Sigmoid colon (tissue), 7 donors: ENCODE measurements at places on chromosomes 5 and 9. TPM values are rescaled to one million over a fixed set of nuclear protein-coding genes. Genes with fewer than 3 reads are reported as not detected.
A peak's percentile ranks its signal among the peaks of the same experiment; 100 is the strongest.

DNA sequence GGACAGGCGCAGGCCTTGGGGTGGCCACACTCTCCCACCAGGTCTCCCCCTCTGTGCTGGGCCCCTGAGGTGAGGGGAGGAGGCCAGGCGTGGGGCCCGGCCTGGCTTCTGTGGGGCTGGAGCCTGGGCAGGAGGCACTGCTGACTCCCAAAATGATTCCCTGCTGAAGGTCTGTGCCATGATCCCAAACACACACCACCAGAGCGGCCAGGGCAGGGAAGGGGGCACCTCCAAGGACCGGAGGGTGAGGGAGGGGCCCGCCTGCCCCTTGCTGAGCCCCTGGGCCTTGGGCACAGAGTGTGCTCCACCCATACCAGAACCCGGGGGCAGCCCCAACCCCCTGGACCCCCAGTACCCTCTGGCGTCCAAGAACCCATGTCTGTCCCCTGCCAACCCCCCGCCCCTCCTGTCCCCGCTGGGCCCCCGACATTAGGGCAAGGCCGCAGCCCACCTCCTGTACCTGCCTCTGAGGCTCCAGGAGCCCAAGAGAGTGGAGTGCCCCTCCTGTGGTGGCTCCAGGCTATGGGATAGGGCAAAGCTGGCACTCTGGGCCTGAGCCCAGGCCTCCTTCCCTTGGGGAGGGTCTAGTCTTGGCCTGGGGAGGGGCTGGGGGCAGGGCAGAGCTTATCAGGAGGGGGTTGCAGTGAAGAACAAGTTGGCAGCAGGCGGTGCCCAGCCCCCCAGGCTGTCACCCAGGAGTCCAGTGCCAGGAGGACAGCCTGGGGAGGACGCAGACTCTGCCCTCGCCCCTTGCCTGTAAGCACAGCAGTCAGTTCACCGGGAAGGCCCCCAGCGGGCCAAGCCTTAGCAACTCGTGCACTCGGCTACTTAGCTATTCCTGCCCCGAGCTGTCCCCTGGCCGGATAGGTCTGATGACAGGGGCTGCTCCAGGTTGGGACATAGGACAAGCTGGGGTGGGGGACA lies 2.6 kb upstream of the EGFL7 start:
- DNase-seq, result no peak

GRCh38 chr5:149581192-149581861 lies at the start of gene ARHGEF37:
ARHGEF37 (plus strand) TSS chr5:149581498; CDS start chr5:149597770, 16,272 bp downstream.
- DNase-seq, result peak; percentile 96

- peak; percentile 36 for DNase-seq
These were observed 13.4 kb downstream of the FLT4 start for GRCh38 chr5:180636016-180636402.

DNA sequence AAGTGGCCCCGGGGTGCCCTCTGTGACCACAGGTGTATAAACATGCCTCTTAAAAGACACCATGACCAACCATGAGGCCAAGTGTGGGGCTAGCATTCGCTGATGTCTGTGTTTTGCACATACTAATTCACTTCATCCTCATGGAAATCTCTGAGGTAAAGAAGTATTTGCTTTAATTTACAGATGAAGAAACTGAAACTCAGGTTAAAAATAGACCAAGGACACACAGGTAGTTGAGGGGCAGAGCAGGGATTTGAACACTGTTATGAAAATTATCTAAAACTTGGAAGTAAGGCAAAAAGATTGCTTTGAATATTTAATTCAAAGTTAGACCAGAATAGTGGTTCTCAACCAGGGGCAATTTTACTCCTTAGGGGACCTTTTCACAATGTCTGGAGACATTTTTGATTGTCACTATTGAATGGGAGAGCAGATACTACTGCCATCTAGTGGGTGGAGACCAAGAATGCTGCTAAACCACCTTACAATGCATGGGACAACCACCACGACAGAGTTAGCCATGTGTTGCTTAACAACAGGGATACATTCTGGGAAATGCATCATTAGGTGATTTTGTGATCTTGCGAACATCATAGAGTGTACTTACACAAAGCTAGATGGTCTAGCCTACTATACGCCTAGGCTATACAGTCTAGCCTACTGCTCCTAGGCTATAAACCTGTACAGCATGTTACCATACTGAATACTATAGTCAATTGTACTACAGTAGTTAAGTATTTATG lies 8.0 kb upstream of the FXN start:
- DNase-seq, result no peak

DNA sequence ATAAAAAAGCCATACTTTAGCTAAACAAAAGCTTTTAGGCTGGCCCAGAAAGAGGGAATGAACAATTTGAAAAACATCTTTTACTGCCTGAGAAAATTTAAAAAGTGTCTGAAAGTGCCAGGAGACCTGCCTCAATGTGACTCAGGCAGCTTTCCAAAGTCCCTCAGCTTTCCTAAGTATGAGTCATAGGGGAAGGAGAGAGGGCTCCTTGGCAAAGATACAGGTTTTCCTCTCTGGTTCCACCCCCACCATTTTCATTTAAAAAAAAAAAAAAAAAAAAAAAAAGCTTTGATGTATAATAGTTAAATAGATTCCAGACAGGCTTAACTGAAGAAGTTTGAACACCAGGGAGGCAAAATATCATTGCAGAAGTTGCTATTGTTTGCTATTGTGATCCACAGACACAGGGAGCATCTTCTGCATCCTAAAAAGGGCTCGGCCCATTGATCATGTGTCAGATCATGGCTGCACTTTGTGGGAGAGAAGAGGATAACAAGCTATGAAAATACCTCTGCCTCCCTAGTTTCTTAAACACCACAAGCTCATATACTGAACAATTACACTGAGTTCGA lies 71.5 kb downstream of the MRPS27 start:
- DNase-seq, result peak; percentile 75

- DNase-seq, result no peak
These were observed 114.2 kb upstream of the SPIN1 start for GRCh38 chr9:88274078-88274477.

DNA sequence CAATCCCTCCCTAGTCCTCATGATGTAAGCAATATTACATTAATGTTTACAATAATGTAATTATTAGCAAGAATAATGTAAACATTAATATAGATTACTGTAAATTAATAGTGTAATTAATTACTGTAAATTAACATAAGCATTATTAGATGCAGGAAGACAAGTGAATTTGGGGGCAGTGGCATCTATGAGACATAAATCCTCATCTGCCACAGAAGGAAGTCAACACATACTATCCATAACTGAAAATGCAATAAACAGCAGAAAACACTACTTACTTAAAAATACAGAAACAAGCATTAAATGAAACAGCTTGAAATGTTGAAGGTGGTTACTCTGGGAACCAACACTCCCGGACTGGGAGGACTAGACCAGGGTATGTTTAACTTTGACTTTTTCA lies 685 bp upstream of the NIPSNAP3A start:
- no peak for DNase-seq

DNA sequence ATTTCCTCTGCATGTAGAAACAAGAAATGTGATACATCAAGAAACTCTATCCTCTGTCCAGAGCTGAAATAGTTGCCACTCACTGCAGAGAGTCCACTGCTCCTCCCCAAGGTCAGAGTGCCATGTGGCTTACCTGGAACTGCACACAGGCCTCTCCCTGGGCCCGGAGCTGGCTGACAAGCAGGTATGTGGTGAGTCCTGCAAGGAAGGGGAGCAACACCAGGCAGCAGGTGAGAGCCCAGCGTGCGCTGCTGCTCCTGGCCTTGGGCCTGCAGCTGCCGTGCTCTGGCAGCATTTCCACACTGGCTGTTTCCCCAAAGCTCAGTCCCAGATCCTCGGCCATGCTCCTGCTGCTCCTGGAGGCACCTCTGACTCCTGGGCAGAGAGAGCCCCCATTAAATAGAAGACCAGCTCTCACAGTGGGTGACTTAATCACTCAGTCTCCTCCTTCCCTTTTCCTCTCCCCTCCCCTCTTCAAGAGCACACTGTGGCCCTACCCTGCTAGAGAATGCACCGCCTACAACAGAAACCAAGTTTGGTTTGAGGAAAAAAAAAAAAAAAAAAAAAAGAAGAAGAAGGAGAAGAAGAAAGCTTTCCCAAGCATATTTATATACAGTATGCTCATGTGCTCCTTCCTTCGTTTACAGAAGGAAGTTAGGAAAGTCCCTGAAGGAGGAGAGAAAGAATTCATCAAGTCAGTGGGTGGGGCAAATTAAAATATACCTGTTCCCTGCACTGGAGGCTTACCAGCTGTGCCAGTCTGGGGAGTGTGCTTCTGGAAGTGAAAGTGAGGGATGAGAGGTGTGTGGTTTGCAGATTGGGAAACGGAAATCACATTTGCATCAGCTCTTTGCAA lies at the start of gene TNFSF15:
TSS of gene TNFSF15 (minus strand) at position 370 of the 856 bp plus-strand sequence. CDS start at position 343, 27 bp downstream.
- peak; percentile 63 for DNase-seq

GLRA1 gene
- not detected for total RNA-seq

FBP1 gene
- total RNA-seq, result 8.2 TPM

SLC45A2 gene
- 0.27 TPM for total RNA-seq

GRCh38 chr9:125681086-125681622 lies 25.9 kb downstream of the MAPKAP1 start:
- DNase-seq, result no peak

GRCh38 chr5:157030692-157031091 lies 28.2 kb downstream of the HAVCR1 start:
- DNase-seq, result no peak

GRCh38 chr9:127918183-127919107 lies 1.6 kb upstream of the ST6GALNAC4 start:
- no peak for DNase-seq

AK8 gene
- total RNA-seq, result 0.36 TPM

- DNase-seq, result no peak
These were observed 112.2 kb upstream of the SMC2 start for GRCh38 chr9:103981912-103982311.

DNA sequence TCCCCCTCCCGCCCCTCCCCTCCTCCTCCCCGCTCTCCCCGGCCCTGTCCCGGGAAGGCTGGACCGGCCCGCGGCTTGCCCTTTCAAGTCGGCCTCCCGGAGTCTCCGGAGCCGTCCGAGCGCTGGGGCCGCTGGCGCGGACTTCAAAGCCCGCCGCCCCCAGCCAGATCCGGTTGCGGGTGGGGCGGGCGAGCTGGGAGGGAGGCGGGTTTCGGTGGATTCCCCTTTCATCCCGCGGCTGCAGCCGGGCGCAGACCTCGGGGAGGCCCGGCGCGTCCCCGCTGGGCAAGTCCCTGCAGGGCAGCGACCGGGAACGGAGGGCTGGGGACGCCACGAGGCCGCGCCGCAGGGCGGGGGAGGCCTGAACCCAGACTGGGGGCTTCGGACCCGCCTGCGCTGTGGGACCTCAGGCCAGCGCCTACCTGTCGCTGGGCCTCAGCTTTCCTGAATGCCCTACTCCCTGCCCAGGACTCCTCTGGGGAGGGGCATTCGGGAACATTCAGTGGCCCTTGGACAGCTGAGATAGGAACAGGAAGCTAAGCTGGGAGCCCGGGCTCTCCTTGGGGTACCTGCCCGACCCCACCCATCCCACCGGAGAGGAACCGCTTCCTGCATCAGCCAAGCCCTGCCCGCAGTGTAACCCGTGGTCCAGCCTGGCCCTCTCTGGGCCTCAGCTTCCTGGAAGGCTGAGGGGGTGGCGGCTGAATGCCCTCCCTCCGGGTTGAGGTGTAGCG lies 23.4 kb downstream of the C9orf50 start:
- DNase-seq, result peak; percentile 86

SPATA31A5 gene
- not detected for total RNA-seq

PDZD2 gene
- 11.7 TPM for total RNA-seq

- no peak for DNase-seq
These were observed 14.4 kb upstream of the MEIKIN start for GRCh38 chr5:131959906-131960305.

DNA sequence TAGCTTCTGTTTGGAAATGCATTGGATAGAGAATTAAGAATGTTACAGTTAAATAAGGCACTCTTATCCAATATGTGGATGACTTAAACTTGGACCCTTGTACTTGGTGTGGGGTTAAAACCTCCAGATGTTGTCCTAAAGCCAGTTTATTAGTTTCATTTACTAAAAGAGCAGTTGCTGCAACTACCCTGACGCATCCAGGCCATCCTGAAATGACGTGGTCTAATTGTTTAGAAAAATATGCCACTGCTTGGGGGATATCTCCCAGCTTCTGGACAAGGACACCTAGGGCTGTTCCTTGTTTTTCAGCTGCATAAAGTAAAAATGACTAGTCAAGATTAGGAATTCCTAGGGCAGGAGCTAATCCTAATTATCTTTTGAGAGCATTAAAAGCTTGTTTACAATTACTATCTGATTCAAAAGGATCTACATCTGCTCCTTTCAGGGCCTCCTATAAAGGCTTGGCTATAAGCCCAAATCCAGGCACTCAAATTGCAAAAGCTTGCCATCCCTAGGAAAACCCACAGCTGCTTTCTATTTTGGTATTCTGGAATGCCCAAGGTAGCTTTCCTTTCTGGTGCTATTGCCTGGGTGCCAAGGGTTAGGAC lies 45.7 kb upstream of the SLCO4C1 start:
- DNase-seq, result no peak

- no peak for DNase-seq
These were observed 57.6 kb downstream of the RASEF start for GRCh38 chr9:83005361-83005760.

DNA sequence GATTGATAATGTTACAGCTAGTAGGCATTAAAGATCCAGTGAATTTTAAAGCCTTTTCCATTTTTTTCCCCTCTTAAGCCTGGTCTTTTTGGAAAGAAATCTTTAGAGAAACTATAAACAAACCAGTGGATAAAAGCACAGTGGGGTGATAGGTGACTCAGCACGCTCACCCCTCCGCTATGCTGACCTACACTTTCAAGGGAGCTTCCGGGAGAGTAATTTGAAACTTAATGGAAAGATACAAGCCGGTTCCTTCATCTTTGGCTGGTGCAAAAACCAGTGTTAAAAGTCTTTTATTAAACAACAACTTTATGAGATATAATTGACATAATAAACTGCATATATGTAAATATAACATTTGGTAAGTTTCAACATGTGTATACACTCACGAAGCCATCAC lies 27.0 kb upstream of the ALDOB start:
- no peak for DNase-seq

CYLC2 gene
- total RNA-seq, result not detected

DNA sequence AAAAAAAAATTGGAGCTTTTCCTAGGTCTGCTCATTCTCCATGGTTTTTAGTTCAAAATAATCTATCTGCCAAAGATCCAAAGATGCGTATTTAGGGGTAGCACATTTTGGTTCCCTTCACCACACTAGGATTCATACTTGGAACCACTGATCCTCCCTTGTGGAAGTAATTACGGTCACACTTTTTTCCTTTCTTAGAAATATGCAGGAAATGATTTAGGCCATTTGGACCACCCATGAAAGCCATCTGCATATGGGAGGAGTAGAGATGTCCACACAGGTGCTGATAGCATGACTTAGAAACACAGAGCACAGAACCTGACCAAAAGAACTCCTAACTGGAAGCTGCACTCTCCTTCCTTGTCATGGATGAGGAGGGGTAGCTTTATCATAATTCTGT lies 105.9 kb upstream of the RAI14 start:
- no peak for DNase-seq
